ENCODE measurements at places on chromosomes 3 and 15.
A peak's percentile ranks its signal among the peaks of the same experiment; 100 is the strongest.

DNA sequence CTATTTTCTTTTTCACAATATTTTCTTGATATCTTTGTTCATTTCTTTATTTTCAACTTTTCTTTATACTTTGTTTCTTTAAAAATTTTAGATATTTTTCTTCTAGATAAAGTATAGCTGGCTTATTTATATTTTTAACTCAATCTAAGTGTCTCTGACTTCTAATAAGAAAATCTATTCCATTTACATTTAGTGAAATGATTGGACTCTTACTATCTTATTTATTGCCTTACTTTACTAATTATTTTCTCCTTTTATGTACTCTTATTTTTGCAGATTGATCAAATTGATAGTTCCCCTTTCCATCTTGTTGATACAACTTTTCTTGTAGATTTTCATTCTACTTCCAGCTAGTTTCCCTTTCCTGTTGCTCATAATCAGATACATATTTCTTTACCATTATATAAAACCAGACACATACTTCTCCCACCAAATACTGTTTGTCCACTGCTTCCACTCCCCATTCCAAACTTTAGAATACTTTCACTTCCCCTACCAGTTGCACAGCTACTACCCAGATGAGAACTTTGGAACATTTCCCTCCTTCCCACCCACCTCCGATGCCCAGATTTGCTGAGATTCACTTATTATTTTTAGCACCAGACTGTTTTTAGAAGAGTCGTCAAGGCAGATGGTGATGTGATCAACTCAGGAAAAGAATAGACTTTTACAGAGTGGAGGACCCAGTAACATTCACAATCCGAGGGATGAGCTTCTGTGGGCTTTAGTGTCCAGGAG, 151.5 kb downstream of the LIPC start:
- no peak for DNase-seq

- DNase-seq: no peak
Observed at GRCh38 chr15:38048001-38048455, 113.6 kb downstream of the TMCO5A start.

GRCh38 chr15:100788418-100789105, 91.1 kb upstream of the ALDH1A3 start:
- DNase-seq: peak; percentile 71

GRCh38 chr3:126546549-126547239, 12.0 kb downstream of the C3orf22 start:
- DNase-seq: peak; percentile 57

GRCh38 chr3:59469948-59470723, 420.3 kb upstream of the CFAP20DC start:
- DNase-seq: no peak

- no peak for DNase-seq
Observed at GRCh38 chr3:193984876-193985275, 151.1 kb upstream of the HES1 start.

DNA sequence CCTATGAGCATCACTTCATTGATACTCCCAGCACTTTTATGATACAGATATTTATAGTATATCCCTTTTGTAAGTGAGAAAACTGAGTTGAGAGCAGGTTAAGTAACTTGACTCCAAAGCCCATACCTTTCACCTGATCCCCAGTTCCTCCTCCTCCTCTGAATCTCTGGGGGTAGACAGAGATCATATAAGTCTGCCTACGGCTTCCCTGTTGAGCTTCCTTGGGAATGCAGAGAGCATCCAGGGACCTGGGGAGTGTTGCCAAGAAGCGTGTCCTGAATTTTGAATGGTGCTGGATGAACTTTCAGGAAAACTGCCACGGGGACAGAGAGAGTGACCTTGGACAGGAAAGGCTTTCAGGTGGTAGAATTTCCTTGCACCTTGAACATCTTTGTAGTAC, 268.5 kb downstream of the LRTM1 start:
- DNase-seq: no peak

DNA sequence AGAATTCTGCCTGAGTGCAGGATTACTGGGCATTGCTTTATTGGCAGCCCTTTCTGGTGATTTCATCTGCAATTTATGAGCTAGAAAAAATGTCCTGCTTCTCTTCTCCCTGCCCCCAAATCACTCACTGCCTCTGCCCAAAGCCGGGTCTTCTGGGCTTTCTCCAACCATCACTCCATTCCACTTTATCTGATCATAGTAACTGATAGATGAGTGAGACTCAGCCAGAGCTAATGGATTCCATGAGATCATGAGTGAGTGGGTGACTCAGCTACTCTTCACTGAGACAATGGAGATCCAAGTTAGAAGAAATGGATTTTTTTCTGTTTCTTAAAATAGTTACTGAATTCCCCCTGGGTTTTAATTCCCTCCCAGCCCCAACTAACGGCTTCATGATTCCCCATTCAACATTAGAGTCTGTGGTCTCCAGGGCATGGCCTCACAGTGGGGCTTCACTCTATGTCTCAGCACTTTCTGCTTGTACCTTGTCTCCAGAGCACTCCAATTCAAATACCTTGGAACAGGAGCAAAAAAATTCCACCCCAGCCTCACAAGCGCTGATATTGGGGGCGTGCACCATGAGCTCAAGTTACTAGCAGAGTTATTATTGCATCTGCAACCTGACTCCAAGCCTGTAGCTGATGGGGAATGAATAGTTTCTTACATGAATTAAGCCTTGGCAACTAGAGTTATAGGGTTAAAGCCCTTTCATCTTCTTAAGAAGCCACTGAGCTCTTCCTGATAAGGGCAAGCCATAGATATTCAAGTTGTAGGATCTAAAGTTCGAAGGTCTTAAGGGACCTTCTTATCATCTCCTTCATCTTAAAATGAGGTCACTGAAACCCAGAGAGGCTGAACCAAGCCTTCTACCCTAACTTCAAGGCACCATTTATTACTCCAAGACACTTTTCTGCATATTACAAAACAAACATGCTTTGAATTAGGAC, 85.9 kb downstream of the AGBL1 start:
- DNase-seq: no peak

DNA sequence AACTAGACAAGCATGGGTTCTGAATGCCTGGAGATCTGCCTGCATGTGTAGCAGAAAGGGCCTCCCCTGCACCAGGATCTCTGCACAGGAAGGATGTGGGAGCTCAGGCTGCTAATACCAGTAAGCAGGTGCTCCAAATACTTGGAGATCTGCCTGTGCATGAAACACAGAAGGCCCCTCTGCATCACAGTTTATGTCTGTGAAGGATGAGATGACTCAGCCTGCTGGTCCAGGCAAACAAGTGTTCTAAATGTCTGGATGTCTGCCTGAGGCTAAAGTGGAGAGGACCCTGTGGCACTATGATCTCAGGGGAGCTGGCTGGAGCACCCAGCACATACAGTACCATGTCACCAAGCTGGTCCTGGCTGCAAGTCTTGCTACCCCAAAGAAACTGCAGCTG, 678.8 kb downstream of the MCTP2 start:
- no peak for DNase-seq

DNA sequence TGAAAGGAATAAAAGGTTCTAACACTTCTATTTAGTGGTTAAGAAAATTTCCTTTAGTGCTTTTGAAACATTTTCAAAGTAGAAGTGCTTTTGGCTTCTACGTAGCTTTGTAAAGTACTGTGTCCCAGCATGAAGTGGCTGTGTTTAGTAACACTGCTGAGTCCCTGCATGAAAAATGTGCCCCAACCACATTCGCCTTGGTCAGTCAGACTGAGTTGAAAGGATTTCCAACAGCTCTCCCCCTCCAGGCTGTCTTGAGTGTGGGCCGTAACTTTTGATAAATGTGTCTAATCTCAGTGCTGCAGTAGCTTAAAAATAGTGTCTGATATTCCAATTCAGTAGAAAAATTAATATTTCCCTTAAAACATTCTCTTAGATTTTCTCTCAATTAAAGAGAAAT, 115.0 kb downstream of the NR1D2 start:
- DNase-seq: no peak

GRCh38 chr3:50405249-50405648, 45.9 kb upstream of the TMEM115 start:
- no peak for DNase-seq

GRCh38 chr3:62876064-62876463, 848 bp upstream of the CADPS start:
- no peak for DNase-seq

GRCh38 chr3:124811436-124811835, 75.7 kb downstream of the ITGB5 start:
- DNase-seq: no peak

- no peak for DNase-seq
Observed at GRCh38 chr3:184801241-184801785, 10.7 kb upstream of the VPS8 start.

- no peak for DNase-seq
Observed at GRCh38 chr15:71259866-71260265, 144.6 kb downstream of the THSD4 start.

DNA sequence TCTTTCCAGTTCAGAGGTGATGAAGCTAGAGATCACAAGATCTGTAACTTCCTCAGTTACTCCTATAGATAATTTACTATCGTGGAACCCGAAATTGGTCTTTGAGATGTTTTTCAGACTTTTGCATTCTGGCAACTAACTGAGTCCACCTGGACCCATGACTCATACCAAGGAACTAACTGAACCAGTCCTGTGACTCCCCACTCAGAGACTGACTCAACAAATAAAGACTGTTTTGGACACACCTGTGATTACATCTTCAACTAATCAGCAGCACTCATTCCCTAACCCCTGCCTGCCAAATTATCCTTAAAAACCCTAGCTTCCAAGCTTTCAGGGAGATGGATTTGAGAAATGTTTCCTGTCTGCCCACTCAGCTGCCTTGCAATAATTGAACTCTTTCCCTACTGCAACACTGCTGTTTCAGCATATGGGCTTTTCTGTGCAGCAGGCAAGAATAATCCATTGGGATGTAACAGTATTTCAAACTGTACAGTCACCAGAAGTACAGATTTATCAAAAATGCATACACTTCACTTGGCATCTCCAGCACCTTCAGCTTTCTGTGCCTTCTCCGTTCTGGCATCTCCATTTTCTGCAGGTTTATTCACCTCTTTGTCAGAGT, 57.7 kb downstream of the GATM start:
- DNase-seq: no peak

- no peak for DNase-seq
Observed at GRCh38 chr15:90075420-90076289, 26.6 kb downstream of the IDH2 start.

DNA sequence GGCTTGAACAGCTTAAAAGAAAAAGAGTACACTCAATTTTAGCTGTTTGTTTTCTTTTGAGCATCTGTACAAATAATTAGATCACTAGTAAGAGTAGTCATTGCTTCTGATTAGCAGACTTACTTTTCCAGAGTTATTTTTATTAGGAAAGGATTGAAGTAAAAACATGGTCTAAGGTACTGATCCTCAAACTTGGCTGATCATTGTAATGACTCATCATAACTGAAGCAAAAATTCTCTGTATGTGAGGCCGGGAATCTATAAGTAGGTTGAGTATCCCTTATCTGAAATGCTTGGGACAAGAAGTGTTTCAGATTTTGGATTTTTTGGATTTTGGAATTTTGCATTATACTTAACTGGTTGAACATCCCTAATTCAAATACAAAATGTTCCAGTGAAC, 12.4 kb downstream of the NMD3 start:
- no peak for DNase-seq

DNA sequence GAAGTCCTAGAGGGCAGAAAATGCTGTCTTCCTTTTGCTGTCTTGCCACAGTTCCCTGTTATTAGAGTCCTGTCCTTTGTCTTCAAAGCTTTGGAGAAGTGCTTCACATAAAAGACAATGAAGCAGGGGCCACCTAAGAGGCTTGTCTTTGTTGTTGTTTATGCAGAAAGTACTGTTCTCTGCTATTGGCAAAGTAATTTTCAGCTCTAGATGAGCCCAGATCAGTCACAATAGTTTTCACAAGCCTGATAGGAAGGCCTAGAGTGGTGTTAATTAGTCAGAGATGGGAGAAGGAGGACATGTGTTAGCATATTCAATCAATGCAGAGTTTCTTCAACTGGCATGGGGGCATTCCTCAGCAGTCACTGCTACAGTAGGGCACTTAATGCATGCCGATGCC, 300.0 kb downstream of the PTPRG start:
- no peak for DNase-seq

DNA sequence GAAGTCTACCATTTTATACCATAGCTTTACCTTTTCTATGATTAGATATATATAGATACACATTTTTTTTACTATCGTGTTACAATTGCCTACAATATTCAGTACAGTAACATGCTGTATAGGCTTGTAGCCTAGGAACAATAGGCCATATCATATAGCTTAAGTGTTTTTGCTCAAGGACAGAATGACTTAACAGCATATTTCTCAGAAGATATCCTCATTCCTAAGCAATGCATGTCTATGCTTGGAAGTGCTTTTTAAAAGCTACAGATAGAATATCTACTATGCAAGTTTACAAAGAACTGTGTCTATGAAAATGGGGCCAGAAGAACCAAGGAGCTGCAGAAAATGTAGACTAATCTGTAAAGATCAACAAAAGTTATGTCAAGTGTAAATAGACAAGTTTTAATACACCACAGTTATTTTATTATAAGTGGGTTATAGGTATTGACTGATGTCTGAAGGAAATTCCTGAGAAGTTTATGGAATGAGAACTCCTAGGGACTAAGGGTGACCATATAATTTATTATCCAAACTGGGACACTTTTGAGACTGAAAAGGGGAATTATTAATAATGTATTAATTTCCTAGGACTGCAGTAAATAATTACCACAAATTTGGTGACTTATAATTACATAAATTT, 138.7 kb upstream of the TGFBR2 start:
- no peak for DNase-seq

GRCh38 chr3:186264608-186265400, 97.2 kb downstream of the DGKG start:
- DNase-seq: no peak
